ENCODE measurements at places on chromosomes 11 and 22. TPM values are rescaled to one million over a fixed set of nuclear protein-coding genes. Genes with fewer than 3 reads are reported as not detected.

DNA sequence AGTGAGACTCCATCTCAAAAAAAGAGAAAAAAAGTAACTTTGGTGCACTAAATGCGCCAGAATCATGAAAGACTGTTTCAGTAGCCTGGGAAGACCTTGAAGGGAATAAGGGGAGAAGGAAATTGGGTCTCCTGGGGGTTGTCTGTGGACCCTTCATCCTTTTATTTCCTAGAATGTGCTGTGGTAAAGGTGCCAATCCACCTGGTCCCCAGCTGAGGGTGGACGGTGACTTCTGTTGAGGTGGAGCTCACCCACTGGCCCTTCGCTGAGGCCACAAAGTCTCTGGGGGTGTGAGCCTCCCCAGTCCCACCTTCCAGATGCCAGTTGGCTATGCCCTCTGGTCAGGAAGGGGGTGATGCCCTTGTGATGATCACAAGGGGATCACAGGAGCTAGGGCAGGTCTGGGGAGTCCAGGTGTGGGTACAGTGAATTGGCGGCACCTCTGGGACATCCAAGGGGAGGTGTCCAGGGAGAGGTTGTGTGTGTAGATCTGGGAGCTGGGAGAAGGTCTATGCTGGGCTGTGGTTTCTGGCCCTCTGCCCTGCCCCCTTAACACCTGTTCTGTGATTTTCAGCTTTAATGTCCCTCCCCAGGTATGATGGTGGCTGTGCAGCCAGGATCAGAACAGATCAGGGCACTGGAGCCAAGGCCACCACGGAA lies 34.2 kb upstream of the LMO1 start:
- no peaks in the 10 kb centered on the region for H3K27me3 ChIP-seq
- no peak overlapping the region for H3K27ac ChIP-seq
- DNase-seq: no peak
- no peak overlapping the region for H3K4me3 ChIP-seq
- H3K4me1 ChIP-seq: no peaks in the 10 kb centered on the region

DNA sequence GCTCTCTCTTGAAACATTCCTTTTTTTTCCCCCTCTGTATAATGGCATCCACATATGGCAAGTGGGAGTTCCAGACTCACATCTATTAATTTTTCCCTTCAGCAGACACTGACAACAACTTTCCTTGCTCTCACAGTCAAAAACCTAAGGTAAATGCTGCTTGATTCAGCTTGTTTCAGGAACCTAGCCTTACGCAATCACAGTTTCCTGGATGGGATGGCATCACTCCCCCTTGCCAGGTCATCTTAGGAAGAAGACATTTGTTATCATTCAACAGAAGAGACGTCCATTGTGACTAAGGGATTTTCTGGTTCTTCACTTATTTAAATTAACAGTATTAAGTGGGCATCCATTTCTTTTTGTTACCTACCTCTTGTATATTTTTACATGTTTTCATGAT lies 112.0 kb upstream of the PDGFD start:
- H3K36me3 ChIP-seq: peaks cover 2% of the 10 kb centered on the region
- H3K4me1 ChIP-seq: no peaks in the 10 kb centered on the region
- H3K4me3 ChIP-seq: no peak overlapping the region
- H3K27ac ChIP-seq: no peak overlapping the region

DNA sequence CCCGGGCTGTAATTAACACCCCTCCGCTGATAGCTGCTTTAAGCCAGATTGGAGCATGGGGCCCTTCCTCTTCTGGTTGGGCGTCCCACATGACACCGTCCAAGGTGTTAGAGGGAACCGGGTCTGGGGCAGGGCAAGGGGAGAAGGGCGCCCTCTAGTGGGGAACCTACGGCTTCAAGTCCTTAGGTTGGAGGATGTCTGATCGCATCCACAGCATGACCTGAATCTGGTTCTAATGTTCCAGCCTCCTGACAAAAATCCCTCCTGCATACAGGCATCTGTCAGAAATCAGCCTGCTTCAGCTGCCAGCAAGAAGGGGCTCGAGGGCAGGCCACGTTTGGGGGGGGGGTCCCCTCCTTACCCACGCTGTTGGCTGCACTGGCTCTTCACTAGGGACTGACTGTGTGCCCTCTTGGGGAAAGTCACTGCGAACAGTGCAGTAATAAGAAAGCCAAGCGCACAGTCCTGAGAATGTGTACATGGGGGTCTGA lies 94.2 kb upstream of the TBCEL start:
- H3K36me3 ChIP-seq: no peaks in the 10 kb centered on the region
- no peaks in the 10 kb centered on the region for H3K4me1 ChIP-seq
- DNase-seq: no peak
- no peaks in the 10 kb centered on the region for H3K27me3 ChIP-seq
- H3K27ac ChIP-seq: no peak overlapping the region

- no peak overlapping the region for H3K4me3 ChIP-seq
- DNase-seq: no peak
- no peaks in the 10 kb centered on the region for H3K27me3 ChIP-seq
- H3K4me1 ChIP-seq: no peaks in the 10 kb centered on the region
- H3K36me3 ChIP-seq: no peaks in the 10 kb centered on the region
Measured at GRCh38 chr11:14417186-14417585, 58.2 kb upstream of the RRAS2 start.

The EIF4G2 gene
- total RNA-seq: 416 TPM

The SEPTIN3 gene
- total RNA-seq: 0.16 TPM

All from breast epithelium (tissue), 4 donors.